ENCODE measurements at places on chromosomes 6 and 20.

DNA sequence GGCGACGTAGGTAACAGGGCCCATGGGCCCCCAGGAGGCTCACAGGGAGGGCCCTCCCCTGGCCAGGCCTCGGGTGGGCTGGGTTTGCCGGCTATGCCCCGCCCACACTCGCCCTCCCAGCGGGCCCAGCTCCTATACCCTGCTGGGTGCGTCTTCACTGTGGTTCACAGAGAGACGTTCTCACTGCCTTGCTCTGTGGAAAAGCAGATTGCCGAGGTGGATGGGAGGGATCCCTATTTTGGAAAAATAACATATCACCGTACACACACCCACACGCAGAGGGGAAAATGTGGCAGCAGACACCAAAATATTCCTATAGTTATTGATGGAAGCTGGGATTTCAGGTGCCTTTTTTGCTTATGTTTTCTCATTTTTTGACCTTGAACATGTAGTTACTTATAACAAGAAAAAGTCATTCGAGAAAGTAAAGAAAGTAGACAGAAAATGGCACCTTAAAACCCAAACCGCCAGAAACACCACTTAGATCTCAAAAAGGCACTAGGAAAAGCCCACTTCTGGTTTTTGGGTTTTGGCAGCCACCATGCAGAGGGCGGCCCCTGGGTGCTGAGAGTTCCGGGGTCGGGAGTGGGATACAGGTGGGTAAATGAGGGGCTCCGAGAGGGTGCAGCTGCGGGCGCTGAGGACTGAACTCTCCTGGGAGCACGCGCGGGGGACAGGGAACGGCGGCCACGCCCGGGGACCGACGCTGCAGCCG is 49.4 kb downstream of the TMEM242 start:
- DNase-seq, result peak; percentile 87

DNA sequence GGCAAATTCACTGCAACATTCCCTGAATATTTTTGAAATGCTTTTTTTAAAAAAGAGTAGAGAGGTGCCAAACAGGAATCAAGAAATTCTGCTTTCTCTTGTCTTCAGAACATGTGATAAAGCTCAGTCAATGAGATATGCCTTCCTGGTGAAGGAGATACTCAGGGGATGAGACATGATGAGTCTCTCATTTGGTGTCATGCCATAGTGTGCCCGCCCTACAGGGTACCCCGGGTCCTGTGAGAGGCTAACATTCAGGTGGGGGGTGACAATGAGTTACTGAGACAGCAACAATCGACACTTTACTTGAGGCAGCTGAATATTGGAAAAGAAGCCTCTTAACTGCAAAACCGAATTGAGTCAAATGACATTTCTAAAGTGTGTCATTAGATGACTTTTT is 6.7 kb downstream of the CCR6 start:
- no peak for DNase-seq

GRCh38 chr20:20371681-20372080 is 3.8 kb downstream of the INSM1 start:
- DNase-seq, result no peak

GRCh38 chr20:63262836-63263235 is 8.6 kb upstream of the NKAIN4 start:
- no peak for DNase-seq

- DNase-seq, result no peak
These were observed 34.5 kb upstream of the MPC1 start for GRCh38 chr6:166417285-166417691.

DNA sequence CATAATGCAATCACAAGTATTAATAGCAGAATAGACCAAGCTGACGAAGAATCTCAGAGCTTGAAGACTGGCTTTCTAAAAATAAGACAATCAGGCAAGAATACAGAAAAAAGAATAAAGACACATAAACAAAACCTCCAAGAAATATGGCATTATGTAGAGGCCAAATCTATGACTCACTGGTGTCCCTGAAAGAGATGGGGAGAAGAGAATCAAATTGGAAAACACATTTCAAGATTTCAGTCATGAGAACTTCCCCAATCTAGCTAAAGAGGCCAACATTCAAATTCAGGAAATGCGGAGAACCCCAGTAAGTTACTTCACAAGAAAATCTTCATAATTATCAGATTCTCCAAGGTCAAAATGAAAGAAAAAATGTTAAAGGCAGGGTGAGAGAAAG is 69.0 kb upstream of the PDE7B start:
- DNase-seq, result no peak

GRCh38 chr20:51864967-51865366 is 62.6 kb upstream of the SALL4 start:
- DNase-seq, result no peak

DNA sequence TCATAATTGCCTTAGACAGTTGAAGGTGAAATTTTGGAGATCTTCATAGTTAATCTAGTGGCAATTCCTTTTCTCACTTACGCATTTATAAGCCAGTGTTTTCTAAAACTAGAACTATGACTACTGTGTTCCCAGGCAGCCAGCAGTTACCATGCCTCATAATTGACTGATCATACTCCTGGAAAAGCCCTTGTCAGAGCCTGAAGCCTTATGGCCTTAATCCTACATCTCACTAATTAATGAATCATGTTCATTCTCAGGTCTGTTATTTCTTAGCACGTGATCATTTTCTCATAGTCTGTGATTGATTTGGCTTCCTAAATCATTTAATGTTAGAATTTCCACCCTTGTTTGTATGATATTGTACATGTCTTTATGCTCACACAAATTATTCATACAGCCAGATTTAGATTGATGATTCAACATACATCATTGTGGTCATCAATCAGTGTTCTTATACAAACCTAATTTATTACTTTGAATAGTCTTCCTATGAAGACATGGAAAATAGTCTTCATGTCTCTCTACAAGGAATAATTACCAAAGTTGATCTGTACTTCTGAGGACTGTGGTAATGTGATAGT is 132.6 kb upstream of the ASCC3 start:
- no peak for DNase-seq

- DNase-seq, result no peak
These were observed 1.9 kb upstream of the SRSF3 start for GRCh38 chr6:36592221-36592655.

DNA sequence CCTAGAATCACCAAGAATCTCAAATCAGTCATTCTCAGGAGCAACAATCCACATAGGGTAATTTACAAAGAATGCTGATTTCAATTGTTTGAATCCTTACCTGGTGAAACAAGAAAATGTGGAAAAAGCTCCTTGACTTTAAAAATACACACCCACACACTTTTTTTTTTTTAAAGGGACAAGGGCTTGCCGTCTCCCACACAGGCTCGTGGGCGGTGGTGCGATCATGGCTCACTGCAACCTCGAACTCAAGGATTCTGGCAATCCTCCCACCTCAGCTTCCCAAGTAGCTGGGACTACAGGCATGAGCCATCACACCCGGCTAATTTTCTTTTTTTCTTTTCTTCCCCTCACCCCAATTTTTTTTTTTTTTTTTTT is 30.7 kb downstream of the PARD6B start:
- DNase-seq, result no peak

DNA sequence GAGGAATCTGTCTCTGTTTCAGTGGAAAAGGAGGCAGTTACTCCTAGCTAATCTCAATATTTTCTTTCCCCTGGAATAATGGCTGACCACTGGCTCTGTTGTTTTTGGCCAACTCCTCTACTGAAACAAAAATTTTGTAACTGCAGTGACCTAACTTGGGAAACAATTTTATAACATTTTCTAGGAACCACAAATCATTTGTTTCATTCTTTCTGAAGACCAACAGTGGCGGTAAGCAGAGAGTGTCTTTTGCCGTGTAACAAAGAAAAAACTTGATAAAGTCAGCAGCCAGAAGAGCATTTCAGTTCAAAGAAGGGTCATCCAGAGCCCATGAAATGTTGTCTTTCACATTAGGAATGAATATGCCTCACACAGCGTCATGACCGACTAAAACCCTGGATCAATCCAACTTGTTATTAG is 11.8 kb upstream of the BFSP1 start:
- no peak for DNase-seq

- DNase-seq, result no peak
These were observed 223.7 kb upstream of the SYNCRIP start for GRCh38 chr6:85866370-85866730.

GRCh38 chr6:13923527-13924145 is 1.1 kb upstream of the RNF182 start:
- no peak for DNase-seq
